ENCODE measurements at places on chromosomes 4 and X.

DNA sequence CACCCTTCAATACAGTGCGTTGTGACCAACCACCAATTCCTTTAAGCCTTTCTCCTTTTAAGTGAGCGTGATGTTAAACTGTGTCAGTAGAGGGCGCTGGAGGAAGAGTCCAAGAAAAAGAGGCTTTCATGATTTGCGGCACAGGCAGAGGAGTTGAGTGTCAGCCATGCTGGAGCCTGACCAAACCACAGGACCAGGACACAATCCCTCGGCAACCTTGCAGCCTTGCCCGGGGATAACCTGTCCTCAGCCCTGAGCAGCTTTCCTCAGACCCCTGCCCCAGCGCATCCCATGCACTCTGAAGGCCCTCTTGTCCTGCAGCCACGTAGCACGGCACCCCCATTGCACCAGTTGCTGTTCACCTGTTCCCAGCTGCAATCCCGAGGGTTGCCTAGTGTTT, 53.5 kb upstream of the SMIM31 start:
- DNase-seq, result peak; percentile 15

GRCh38 chrX:39984191-39984956, 113.4 kb downstream of the BCOR start:
- DNase-seq, result no peak

GRCh38 chrX:134551376-134552048, 91.5 kb downstream of the HPRT1 start:
- no peak for DNase-seq

DNA sequence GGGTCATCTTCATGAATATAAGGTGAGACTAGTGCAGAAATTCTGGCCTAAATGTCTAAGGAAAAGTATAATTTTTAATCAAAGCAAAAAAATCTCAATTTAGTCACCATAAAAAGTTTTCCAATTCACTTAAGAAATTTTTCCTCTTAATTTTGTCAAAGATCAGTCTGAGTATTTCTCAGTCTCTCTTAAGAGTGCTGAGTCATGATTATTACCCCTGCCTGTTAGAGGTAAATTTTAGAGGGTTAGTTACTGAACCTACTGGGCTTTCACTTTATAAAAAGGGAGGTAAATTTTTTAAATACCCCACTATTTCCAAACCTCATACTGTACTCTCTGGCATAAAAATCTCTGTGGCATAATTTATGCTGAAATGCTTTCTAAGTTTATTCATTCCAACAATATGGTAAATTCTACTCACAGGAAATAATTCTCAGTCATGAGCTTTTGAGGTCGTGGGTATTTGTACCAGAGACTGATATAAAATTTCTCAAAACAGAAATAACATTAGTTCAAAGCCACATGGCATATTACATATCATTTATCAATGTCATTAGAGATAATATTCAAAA, 122.4 kb downstream of the SLC39A8 start:
- DNase-seq, result no peak

DNA sequence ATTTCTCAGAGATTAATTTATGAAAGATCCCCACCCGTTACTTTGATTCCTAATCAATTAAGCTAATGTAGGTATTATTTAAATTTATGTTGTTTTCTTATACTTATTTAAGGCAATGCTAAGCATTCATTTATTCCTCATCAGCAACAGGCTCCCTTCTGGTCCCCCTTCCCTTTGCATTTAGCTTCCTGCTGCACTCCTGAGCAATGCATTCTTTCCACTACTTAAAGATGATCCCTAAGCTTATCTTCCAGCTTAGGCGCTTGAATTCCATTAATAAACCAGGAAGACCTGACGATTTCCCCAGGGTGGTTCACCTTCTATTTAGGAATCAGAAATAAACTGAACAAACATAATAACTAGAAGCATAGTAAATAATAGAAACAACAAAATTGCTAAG, 1003.1 kb downstream of the FSTL5 start:
- no peak for DNase-seq

DNA sequence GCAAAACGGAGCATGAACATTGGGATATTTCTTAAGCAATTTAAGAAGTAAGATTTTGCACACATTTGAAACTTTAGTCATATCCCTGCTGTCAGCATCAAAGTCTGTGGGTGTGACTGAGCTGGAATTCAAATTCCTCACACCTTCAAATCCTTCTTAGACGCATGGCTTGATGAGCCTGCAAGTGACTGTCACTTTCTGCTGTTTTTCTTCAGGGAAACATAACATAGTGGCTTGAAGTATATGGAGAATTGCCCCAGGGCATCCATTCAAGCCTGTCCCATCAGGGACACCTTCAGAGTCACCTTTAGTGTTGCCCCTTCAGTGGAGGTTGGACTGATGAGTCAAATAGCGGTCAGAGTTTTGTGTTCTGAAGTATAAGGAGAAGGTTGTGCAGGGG, 17.4 kb downstream of the FHDC1 start:
- DNase-seq, result no peak

DNA sequence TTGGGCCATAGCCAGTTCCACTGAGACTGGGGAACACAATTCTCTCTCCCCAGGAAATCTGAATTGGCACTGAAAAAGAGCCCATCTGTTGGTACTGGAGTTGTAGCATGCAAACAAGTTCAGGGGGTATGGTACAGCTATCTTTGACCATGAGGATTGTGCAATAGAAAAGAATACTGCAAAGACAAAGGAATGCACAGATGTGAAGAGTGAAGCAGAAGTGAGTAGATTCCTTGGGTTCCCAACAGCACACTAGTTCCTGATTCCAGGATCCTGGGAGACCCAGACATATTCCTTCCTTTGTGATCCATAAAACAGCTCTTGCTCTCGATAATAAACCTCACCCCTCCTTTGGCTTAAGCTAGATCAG, 43.3 kb upstream of the CTAG2 start:
- DNase-seq, result no peak

DNA sequence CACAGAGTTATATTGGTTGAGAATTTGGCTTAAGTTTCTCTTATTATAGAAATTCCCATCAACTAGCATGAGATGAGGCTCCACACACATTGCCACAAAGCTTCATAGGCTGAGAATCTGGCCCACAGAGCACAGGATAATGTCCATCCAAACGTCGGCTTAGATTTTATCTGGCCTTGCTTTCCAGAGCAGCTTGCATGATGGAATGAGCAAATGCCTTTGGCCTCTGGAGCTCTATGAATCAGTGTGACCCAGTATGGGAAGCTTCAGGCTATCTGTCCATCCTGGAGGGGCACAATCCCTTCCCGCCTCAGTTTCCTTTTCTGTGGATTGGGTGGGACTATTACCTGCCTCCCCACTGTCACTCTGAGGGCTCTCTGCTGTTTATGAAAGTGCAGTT, 131.5 kb upstream of the NDP start:
- DNase-seq, result no peak

GRCh38 chr4:4761128-4761982, 98.1 kb upstream of the MSX1 start:
- no peak for DNase-seq

DNA sequence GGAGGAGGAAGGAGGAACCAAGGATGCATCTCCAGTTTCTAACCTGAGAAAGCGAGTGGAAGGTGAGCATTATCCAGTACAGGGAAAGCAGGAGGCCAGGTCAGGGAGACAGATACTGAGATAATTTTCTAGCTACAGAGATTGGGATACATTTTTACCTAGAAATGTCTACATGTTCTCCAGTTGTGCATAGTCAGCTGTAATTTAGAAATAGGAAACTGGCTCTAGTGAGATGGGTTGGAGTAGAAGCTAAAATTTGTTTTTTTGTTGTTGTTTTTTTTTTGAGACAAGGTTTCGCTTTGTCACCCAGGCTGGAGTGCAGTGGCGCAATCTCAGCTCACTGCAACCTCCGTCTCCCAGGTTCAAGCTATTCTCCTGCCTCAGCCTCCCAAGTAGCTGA, 71.3 kb downstream of the FNIP2 start:
- no peak for DNase-seq

DNA sequence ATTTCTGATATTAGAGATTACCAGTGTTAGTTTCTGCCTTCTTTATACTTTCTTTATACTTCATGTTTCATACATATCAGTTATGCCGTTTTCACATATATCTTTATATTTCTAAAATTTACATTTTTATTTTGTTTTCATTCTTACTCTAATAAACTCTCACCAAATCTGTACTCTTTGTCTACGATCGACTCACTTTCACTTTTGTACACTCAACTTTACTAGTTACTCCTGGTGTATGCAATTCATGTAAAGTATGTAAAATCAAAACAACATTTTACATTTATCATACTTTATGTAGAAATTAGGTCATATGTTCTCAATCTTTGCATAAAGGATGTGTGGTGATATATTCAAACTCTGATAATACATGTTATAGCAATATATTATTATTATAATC, 59.9 kb downstream of the UGT2A3 start:
- no peak for DNase-seq

DNA sequence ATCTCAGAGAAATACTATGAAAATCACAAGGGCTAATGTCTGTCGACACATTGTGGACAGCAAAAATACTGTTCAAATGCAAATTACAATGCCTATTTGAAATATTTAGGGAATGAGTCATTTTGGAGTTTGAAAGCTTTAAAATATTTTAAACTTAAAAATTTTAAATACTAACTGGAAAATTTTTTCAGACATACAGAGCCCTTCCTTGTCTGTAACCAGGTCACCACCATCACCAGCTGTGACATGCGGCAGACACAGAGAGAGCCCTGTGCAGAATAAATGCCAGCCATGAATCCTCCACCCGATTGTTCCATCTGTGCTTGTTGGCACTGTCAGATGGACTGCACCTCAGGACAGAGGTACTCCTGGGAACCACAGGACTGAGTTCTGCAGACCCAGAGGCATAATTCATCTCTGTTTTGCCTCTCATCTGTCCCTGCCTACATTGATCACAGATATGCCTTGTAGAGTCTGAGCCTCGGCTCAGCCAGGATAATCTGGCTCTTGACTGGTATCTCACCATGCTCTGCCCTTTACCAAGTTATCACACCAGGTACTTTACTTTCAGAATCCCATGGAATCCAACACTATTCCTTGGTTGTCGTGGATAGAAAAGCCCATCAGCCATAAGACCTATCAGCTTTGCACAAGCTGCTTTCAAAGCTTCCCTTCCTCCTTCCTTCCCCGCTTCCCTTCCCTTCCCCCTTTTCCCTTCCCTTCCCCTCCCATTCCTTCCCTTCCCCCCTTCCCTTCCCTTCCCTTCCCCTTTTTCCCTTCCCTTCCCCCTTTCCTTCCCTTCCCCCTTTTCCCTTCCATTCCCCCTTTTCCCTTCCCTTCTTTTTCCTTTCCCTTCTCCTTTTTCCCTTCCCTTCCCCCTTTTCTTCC, 67.2 kb downstream of the TBC1D9 start:
- DNase-seq, result no peak

DNA sequence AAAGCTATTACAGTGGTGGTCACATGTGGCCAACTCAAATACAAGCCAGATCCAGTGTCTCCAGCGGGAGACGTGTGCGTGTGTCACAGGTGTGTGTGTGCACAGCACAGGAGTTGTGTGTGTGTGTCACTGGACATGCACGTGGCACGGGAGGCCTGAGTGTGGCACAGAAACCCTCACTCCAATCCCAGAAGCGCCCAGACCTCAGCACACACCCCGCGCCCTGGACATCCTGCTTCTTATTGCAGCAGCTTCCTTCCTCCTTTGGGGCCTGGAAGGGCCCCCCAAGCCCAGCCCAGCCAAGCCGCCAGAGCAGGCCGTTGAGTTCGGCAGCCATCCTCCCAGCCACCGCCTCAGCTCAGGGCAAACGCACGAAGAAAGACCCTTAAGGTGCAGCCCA, 37.9 kb downstream of the ACOX3 start:
- no peak for DNase-seq

DNA sequence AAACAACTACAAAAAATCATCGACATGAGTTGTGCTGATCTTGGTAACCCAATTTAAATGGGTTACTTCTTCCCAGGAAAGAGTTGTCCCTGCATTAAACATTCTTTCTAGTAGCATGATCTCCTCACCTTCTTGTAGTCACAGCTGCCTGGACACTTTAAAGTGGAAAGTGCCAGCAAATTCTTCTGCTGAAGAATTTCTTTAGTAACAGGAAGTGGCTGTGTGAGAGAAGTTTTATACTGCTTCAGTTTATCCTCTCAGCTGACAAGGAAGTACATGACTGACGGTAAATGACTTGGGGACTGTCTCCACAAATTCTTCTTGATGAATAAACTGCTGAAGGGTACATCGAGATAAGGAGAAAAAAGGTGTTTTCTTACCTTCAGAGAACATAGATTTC, 18.2 kb upstream of the TNIP3 start:
- no peak for DNase-seq

GRCh38 chr4:2067446-2068197, 8.5 kb downstream of the NAT8L start:
- DNase-seq, result no peak

DNA sequence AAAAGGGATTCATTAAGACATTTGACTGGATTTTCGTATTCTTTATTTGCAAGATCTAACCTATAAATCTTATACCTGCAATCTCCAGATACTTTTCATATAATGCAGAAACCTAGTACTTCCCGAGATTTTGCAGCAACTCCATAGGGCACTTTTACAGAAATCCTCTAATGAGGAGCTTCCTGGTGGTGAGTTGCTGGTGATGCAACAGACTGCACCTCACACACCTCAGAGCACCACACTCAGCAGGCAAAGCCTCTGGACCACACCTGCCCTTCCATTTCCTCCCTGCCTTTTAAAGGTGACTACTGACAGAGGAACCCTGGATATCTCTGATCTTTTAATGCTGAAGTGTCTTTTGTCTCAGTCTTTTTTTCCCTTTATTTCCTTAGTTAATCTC, 289.4 kb downstream of the TRAM1L1 start:
- DNase-seq, result no peak

- DNase-seq, result no peak
Measured at GRCh38 chrX:3230496-3230895, 116.0 kb downstream of the MXRA5 start.

DNA sequence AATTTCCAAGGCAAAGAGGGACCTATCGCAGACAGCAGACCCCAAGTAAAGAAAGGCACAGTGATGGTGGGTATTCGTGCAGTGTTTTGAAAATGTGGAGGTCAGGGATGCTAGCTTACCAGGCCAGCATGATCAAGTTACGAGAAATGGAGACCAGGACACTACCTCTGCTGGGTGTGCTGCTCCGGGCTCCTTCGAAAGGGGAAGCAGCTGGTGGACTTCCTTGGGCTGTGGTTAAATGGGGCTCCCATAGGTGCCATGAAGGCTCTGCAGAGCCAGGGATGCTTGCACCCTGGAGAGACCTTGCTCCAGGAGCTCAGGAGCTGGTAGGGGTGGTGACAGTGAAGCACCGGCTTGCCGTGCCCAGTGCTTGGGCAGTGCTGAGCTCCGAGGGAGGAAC, 68.8 kb downstream of the TBL1X start:
- no peak for DNase-seq

DNA sequence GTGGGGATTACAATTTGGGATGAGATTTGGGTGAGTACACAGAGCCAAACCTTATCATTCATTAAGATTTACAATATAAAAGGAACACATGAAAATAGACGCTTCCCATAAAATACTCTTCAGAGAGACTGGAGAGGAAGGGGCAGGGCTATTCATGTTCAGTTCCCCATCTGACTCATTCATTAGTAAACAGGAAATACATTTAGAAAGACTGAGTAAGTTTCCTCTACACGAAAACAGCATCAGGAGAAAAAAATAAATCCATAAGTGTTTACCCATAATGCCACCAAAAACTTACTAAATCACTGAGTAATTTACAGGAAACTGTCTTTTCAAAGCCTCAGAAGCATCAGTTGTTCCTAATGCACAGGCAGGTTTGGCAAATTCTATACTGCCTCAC, 255.4 kb upstream of the CXorf51A start:
- no peak for DNase-seq

- DNase-seq, result no peak
Measured at GRCh38 chr4:173233857-173234256, 65.2 kb downstream of the GALNT7 start.
